Stimulated activated CD8-positive, alpha-beta memory T cell treated with anti-CD3 and anti-CD28 coated beads, Interleukin-4, amount 100 ng/mL, for 1 hour (primary cell): ENCODE measurements at places on chromosomes 3 and 15.

GRCh38 chr3:32556332-32556731 is 14.3 kb downstream of the DYNC1LI1 start:
- DNase-seq: no peak

DNA sequence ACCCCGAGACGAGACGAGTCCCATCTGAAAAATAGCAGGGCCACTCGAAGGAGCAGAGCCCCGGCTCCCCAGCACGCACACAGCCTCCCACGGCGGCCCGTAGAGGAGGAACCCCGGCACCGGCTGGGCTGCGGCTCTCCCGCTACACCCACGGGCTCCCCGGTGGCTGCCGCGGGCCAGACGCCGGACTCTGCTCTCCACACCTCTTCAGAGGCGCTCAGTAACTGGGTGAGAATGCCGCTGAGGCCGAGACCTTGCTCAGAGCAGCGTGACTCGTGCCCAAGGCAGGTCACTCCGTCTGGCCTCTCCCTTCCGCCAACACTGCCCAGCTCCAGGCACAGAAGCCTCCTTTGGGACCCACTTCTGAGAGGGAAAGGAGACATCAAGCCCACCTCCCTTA is 34.4 kb downstream of the TNK2 start:
- DNase-seq: no peak

GRCh38 chr3:61562721-61563312 is 1.4 kb downstream of the PTPRG start:
- DNase-seq: no peak

GRCh38 chr15:56356616-56357015 is 8.6 kb upstream of the TEX9 start:
- DNase-seq: no peak

DNA sequence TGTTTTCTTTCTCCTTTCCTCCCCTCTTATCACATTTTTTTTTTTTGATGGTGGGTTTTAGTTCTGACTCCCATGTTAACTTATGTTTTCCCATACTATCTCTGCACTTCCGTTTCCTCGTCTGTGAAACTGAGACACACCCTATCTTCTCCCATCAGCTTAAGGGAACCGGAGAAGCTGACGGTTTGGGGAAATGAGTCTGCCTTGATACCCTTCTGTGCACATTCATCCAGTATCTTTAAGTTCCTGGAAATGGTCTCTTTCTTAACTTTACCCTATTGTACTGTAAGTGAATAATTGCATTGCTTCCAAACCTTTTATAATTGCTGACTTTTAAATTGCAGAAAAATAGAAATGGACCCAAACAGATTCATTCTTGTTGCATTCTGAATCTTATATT is 26.2 kb upstream of the CFAP161 start:
- DNase-seq: no peak

GRCh38 chr15:69373406-69373805 is 40.7 kb upstream of the KIF23 start:
- no peak for DNase-seq
